ENCODE measurements at places on chromosomes 12 and 14.
A peak's percentile ranks its signal among the peaks of the same experiment; 100 is the strongest.

DNA sequence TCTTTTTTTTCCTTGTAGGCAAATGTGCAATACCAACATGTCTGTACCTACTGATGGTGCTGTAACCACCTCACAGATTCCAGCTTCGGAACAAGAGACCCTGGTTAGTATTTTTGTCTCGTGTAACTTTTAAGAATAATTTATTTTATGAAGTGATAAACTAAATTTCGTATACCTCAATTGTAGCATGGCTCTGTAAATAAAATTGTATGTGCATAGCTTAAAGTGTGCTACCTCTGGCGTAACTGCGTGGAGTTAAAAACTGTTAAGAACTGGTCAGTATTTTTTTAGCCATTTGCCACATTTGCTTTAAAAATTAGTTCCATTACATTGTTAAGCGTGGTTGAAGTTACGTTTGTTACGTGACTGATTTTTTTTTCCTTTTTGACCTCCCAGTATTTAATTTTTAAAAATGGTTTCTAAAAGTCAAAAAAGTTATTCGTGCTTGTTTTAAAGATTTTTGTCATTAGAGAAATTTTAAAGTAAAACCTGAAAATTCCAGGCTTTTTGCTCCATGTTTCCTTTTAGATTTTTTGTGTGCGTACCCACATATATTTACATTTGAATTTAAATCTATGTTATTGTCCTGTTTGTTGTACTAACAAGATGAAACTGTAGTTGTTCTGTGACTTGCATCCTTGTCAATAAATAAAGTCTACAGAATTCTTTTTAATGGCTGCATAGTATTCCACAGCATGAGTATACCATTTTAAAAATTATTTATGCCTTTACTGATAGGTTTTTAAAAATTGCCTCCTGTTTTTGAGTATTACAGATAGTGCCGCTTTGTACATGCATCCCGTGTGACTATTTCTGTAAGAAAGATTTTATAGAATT lies 1.4 kb downstream of the MDM2 start:
- no peak for DNase-seq

DNA sequence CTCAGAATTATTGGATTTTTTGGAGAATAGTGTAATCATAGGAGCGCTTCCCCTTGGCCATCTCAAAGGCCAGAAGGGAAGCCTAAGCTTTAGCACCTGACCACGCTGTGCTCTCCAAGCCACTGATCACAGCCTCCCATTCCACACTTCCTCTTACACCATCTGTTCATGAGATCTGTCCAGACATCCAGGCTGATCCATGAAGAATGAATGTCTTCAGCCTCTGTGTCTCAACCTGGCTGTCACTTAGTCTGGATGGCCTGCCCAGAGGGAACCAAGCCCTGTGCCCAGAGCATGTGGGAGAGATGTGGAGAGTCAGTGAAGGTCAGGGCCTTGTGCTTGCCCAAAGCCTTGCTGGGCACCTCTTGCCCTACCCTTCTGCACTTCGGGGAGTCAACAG lies 40.5 kb downstream of the TSPAN11 start:
- no peak for DNase-seq

DNA sequence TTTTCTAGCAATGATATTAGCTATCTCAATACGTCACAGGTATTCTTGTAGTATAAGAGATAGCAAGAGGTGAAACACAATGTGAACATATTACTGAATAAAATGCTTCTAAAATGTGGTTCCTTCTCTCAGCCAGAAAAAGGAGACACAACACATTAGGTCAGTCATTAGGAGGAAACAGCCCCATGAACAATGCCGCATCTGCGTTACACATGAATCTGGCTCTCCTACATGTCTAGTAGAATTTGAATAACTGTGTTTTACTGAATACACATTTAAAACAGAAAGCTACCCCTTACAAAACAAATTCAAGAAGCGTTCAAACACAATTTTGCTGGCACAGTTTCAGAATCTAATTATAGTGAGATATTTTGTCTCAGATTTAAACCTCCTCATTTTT lies 51.6 kb downstream of the EFCAB11 start:
- DNase-seq: no peak

DNA sequence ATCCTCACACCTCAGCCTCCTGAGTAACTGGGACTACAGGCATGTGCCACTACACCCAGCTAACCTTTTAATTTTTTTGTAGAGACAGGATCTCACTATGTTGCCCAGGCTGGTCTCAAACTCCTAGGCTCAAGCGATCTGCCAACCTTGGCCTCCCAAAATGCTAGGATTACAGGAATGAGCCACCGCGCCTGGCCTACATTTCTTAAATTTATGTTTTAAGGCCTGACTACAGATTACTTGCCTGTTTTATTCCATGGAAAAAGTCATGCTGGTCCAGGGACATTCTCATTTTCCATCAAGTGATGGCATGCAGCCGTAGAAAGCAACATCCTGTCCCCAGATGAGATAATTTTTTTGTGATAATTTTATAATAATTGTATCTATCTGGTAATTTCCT lies 6.1 kb downstream of the CD9 start:
- no peak for DNase-seq

GRCh38 chr12:123120452-123121166 lies 30.3 kb downstream of the PITPNM2 start:
- DNase-seq: no peak

GRCh38 chr14:87278415-87278814 lies 714.6 kb downstream of the GALC start:
- DNase-seq: no peak

- no peak for DNase-seq
Measured at GRCh38 chr12:130911193-130911592, 39.3 kb downstream of the RAN start.

GRCh38 chr12:104505095-104505818 lies 48.5 kb downstream of the CHST11 start:
- peak; percentile 80 for DNase-seq

GRCh38 chr14:88882236-88882635 lies 57.8 kb downstream of the TTC8 start:
- DNase-seq: no peak

- DNase-seq: no peak
Measured at GRCh38 chr12:6374786-6375160, 590 bp downstream of the SCNN1A start.

GRCh38 chr12:122001466-122002209 lies 20.0 kb upstream of the BCL7A start:
- DNase-seq: no peak

GRCh38 chr14:99916091-99916383 lies 122.8 kb downstream of the EML1 start:
- no peak for DNase-seq

GRCh38 chr12:131372171-131372475 lies 338.8 kb upstream of the SFSWAP start:
- DNase-seq: no peak

GRCh38 chr14:91929700-91930099 lies 17.8 kb downstream of the FBLN5 start:
- no peak for DNase-seq

GRCh38 chr14:71466251-71466650 lies 466.0 kb upstream of the RGS6 start:
- no peak for DNase-seq

GRCh38 chr14:102540315-102541028 lies 30.9 kb upstream of the ANKRD9 start:
- DNase-seq: no peak

All from GM13976 (cell line).